ENCODE measurements at places on chromosomes 11 and 22. TPM values are rescaled to one million over a fixed set of nuclear protein-coding genes. Genes with fewer than 3 reads are reported as not detected.

OR52E8 gene
- total RNA-seq, result not detected

CHRM1 gene
- not detected for total RNA-seq

RIBC2 gene
- 2.6 TPM for total RNA-seq

RIMBP3C gene
- 0.13 TPM for total RNA-seq

OR51S1 gene
- not detected for total RNA-seq

OR2AT4 gene
- not detected for total RNA-seq

KLHL35 gene
- total RNA-seq, result 1.3 TPM

PNPLA5 gene
- not detected for total RNA-seq

OR5A1 gene
- not detected for total RNA-seq

HEPN1 gene
- not detected for total RNA-seq

CELSR1 gene
- total RNA-seq, result 29.1 TPM

COA4 gene
- total RNA-seq, result 127 TPM

TBX10 gene
- not detected for total RNA-seq

SAA4 gene
- not detected for total RNA-seq

HBD gene
- total RNA-seq, result not detected

SUSD2 gene
- total RNA-seq, result 56.4 TPM

JAML gene
- not detected for total RNA-seq

PANX3 gene
- total RNA-seq, result not detected

NUCB2 gene
- total RNA-seq, result 30.5 TPM

CD6 gene
- 0.15 TPM for total RNA-seq

TLCD5 gene
- total RNA-seq, result 7.2 TPM

ARHGAP8 gene
- 1.4 TPM for total RNA-seq

OR51E1 gene
- total RNA-seq, result not detected

SOX6 gene
- total RNA-seq, result not detected
